ENCODE measurements at places on chromosomes 6 and 20.

DNA sequence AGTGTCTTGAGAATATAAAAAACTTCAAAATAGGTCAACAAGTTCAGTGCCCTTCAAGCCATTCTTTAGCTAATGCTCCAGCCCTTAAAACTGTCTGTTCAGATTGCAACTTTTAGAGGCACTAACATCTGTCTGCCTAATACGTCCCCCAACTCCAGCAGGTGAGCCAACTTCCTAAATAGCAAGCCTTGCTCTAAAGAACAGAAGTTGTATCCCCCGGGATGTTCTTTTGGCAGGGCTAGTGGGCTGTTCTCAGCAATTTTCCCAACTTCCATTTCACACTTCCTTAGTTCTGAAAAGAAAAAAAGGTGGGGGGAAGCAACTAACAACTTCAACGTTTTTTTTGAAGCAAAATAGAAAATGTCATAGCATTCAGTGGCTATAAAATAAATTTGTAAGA is 290.0 kb upstream of the PTCHD4 start:
- no peak for DNase-seq

DNA sequence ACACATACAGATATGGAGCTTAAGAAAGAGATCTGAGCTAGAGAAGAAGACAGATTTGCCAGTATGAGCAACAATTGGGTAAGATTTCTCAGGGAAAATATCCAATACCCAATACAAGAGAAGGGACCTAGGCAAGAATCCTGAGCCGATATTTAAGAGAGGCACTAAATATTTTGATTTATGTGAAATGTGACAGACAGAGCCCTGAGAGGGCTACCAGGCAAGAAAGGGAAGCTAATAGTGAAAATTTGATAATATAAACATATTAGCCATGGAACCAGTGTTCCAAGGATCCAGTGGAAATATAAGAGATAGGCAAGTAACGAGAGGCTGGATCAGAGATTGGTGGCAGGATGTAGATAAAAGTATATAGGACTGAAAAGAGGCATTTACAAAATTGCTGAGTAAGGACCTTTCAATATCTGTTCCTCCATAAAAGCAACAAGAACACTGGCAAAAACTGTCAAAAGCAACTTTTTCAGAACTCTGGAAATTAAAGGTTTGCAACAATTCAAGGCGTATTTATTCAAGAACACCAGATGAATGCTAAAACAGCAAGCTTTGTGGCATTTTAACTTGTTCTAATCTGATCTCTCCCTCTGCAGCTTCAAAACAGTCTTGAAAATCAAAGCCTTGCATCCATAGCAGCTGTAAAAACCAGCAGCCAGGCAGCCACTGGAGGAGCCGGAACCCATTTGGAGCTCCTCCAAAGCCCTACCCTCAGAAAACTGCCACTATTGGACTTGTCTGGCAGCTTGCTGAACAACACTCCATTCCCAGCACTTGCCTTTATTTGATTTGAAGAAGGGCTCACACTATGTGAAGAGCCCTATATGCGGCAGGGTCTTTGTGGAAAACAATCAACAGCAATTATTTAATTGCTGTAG is 58.8 kb downstream of the REV3L start:
- DNase-seq: no peak

GRCh38 chr6:16654701-16655100 is 106.6 kb downstream of the ATXN1 start:
- DNase-seq: no peak

DNA sequence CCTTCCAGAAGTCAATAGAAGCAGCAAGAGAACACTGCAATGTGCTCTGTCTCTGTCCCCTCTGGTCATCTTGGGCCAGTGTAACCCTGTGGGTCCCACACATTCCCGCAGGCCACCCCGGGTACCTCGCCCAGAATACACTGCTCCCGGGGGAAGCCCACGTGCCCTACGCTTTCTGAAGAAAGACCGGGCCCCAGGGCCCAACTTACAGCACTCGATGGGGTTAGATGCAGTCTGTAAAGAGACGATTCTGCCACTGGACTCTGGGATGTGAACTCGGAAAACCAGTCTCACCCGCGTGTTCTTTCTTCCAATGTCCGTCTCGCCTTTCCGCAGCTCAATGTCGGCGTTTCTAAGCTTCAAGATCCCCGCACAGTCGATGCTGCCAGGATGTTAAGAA is 68.7 kb downstream of the NFATC2 start:
- no peak for DNase-seq

DNA sequence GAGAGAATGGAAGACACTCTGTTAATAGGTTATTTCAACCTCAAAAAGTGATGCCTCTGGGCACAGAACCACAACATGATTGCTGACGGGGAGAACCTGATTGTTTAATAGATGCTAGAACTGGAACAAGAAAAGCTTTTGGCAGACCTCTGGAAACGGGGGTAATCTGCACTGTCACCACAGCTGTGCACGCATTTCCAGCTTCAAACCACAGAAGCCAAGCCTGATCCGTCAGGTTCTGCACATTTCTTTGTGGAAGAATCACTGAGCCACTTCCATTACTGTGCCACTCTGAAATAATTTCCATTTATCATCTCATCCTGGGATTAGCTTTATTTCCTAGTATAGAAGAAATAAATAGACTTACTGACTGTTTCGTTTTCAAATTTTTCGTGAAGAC is 309.3 kb downstream of the FARS2 start:
- DNase-seq: no peak

DNA sequence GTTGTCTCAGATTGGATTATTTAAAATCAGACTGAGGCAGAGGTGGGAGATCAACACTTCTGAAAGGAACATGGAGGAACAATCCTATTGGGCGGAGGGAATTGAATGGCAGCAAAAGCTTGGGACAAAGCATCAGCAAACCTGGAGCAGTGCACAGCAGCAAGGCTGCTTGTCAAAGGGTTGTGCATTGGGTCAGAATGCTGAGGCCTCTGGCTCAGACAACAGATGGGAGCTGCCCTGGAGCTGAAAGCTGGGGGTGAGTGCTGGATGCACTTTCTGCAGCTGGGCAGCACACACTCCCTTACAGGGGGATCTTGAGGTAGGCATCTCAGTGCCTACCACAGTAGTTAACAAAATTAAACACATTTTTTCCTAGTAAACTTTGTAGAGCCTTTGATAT is 634.4 kb upstream of the MMS22L start:
- DNase-seq: no peak

DNA sequence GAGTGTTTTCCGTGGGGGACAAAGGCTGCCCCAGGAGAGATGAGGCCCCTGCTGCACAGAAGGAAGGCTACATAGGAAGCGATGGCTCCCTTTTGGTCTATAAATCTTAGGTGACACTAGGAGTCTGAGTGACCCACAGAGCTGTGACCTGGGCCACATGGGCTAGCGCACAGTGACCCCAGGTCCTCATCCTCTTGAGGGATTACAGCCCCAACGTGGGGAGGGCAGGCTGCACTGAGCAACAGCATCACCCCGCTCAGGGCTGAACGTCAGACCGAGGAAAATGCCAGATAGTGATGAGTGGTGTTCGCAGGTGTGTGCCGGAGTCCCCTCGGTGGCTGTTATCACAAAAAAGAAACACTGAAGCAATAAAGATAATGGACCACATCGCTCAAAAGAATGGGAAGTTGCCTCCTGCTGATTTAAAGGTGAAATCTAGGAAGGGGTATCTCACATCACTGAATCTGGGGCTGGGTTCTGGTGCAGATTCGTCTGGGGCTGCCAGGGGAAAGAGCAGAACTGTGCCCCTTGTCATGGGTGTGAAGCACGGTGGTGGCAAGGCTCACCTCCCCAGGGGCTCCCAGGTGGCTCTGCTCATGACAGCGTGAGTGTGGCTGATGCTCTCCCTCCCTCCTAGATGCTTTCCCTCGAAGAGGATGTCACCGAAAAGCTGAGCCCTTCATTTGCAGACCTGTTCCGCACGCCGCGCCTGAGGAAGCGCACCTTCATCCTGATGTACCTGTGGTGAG is 14.5 kb downstream of the SLC22A1 start:
- no peak for DNase-seq

GRCh38 chr6:23524548-23524947 is 601.5 kb upstream of the NRSN1 start:
- no peak for DNase-seq

DNA sequence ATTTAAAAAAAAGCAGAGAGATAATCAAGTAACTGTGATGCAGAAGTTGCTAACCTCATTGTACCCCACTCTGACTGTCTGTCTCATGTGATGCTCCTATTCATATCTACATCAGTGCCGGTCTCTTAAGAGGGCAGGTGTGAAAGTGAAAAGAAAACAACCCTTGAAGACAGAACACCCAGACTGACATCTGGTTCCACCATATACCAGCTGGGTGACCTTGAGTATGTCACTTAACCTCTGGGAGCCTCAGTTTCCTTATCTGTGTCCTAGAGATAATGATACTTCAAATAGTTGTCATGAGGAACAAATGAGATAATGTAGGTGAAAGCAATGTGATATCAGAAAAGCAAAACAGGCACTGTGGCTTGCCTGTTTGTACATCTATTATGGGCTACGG is 426.8 kb upstream of the SOX4 start:
- DNase-seq: no peak

GRCh38 chr6:42025066-42025844 is 25.1 kb upstream of the TAF8 start:
- no peak for DNase-seq

DNA sequence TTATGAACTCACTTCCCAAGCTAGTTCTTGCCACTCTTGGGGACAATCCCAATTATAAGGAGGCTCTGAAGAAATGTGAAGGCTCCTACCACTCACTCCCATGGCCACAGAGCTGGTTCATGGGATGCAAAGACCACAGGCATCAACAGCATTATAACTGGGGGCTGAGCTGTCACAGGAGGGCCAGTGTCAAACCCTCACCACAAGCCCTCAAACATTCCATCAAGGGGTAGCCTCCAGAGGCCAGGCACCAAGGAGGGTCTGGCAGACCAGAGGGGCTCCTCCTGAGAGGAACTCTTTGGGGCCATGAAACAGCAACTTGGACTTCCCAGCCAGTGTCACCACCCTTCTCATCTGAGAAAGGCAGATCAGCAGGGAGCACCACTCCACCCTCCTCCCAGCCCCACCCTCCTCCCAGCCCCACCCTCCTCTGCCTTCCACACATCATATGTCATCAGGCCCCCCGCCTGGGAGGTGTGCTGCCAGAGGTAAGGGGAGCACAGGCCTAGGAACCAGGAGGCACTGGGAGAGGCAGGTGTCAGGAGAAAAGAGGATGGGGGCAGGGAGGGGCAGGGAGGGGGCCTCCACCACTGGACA is 1.2 kb upstream of the TSPO2 start:
- no peak for DNase-seq

DNA sequence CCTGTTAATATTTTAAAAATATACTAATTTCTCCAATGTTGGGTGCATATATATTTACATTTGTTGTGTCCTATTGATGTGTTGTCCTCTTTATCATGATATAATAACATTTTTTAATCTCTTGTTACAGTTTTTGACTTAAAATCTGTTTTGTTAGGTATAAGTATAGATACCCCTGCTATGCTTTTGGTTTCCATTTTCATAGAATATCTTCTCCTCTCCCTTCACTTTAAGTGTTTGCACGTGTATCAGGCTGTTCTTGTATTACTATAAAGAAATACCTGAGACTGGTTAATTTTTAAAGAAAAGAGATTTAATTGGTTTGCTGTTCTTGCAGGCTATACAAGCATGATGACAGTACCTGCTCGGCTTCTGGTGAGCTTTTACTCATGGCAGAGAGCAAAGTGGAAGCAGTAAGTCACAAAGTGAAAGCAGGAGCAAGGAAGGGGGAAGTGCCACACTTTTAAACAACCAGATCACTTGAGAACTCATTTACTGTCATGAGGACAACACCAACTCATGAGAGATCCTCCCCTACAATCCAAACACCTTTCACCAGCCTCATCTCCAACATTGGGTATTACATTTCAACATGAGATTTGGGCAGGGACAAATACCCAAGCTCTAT is 340.5 kb upstream of the SYNCRIP start:
- DNase-seq: no peak

- DNase-seq: no peak
These were observed 218.3 kb downstream of the TAF4 start for GRCh38 chr20:61847420-61847748.

DNA sequence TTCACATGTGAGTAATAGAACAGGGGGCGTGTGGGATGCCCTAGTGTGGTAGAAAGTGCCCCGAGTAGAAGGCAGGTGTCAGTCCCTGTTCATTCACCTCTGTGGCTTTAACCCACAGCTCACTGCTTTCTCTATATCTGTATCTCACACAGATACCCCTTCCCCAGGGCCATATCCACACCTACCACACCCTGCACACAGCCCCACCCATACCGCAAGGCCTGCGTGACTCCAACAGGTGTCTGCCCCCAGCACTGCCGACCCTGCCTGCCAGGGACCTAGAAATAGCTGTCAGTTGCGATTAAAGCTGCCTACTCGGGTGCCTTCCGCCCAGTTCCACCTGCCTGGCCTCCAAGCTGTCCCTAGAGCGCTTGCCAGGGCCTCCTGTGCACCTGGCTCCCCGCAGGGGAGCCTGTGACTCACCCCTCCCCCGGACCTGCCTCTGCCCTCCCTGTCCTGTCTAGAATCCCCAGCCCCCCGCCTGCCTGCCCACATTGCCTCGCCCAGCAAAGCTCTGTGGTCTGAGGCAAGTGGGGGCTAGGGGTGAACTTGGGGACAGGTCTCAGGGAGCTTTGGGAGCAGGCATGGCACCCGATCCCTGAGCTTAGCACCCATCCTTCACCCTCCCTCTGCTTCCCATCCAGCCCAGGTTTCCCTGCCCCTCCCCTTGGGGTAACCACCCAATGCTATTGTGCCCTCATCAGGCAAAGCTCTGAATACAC is 38.3 kb upstream of the ID1 start:
- no peak for DNase-seq

DNA sequence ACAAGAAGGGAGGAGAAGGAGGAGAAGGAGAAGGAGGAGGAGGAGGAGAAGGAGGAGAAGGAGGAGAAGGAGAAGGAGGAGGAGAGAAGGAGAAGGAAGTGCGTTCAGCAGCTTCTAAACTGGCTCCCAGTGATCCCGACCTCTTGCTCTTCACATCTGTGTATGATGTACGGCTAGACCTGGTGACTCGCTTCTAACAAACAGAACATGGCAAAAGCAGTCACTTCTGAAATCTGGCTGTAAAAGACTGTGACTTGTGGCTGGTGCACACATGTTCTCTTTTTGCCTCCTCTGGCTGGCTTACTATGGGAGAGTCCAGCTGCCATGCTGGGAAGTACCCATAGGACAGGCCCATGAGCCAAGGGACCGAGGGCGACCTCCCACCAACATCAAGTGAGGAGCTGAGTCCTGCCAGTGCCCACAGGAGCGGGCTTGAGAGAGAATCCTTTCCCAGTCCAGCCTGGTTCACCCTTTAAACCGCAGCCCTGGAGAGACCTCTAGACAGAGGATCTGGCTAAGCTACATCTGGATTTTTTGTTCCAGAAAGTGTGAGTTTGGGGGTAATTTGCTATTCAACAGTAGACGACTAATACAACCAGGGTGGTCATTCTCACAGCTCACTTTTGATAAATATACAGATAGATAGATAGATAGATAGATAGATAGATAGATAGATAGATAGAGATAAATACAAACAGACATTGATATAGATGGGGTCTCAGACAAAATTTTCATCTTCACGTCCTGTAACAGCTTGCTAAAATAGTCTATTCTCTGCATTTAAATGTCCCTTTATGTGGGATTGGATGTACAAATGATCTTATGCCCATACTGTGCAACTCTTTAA is 42.3 kb downstream of the RPP40 start:
- DNase-seq: no peak

- DNase-seq: no peak
These were observed 12.6 kb downstream of the RNF217 start for GRCh38 chr6:124974771-124975377.

- DNase-seq: no peak
These were observed 38.7 kb downstream of the IGF2R start for GRCh38 chr6:160007611-160008010.

Data from non-pigmented ciliary epithelial cell (primary cell).